ENCODE measurements at places on chromosomes 12 and 14. TPM values are rescaled to one million over a fixed set of nuclear protein-coding genes. Genes with fewer than 3 reads are reported as not detected.

DNA sequence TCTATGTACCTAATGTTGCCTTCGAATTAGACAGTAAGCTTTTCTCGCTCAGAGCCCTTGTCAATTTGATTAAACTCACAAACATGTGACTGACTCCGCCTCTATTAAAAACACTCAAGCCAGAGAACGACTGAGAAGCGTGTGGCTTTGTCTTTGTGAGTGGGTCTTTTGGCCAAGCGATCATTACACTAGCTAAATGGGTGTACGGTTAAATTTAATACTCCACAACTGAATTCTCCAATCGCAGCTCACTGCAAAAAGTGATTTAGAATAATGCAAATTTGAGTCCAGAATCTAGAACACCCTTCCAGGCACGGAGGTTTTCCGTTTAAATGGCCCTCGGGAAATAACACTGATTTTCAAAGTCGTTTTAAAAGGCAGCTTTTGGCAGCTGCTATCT lies 253.7 kb downstream of the EFCAB11 start:
- DNase-seq, result no peak

- DNase-seq, result no peak
Observed at GRCh38 chr12:7118881-7119280, 9.8 kb downstream of the RBP5 start.

GRCh38 chr12:52228931-52229330 lies 4.1 kb upstream of the KRT7 start:
- no peak for DNase-seq

DNA sequence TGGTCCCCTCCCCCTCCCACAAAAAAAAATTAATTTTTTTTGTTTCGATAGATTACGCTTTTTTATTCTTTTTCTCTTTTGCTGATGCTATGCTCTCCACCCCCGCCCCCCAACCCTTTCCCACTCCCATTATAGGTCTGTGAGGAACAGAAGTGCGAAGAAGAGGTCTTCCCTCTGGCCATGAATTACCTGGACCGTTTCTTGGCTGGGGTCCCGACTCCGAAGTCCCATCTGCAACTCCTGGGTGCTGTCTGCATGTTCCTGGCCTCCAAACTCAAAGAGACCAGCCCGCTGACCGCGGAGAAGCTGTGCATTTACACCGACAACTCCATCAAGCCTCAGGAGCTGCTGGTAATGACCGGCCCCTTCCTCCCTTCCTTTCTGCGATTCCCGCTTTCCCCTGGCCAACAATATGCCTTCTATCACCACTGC lies 2.3 kb downstream of the CCND2 start:
- no peak for DNase-seq

- no peak for DNase-seq
Observed at GRCh38 chr14:49897414-49897813, 4.5 kb downstream of the ARF6 start.

GRCh38 chr12:131829791-131830334 lies 1.7 kb downstream of the MMP17 start:
- DNase-seq, result no peak

DNA sequence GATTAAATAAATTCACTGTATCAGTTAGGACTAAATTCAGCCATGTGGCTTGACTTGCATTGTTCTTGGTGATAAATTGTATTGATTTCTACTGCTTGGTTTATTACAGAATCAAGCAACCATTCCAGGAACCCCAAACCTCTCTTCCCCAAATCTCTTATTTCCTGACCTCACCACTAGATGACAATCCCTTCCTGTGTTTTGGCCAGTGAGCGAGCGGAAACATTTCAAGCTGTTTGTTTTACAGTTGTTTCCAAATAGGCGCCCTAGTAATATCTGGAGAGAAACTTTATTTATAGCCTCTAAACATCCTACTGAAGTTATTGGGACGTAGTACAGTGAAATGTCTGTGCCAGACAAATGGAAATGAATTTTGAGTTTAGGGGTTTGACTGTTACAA lies 161.1 kb downstream of the SNAPC1 start:
- no peak for DNase-seq

- no peak for DNase-seq
Observed at GRCh38 chr12:125683748-125684381, 618.6 kb downstream of the AACS start.

- no peak for DNase-seq
Observed at GRCh38 chr12:107967170-107967569, 161.9 kb upstream of the WSCD2 start.

DNA sequence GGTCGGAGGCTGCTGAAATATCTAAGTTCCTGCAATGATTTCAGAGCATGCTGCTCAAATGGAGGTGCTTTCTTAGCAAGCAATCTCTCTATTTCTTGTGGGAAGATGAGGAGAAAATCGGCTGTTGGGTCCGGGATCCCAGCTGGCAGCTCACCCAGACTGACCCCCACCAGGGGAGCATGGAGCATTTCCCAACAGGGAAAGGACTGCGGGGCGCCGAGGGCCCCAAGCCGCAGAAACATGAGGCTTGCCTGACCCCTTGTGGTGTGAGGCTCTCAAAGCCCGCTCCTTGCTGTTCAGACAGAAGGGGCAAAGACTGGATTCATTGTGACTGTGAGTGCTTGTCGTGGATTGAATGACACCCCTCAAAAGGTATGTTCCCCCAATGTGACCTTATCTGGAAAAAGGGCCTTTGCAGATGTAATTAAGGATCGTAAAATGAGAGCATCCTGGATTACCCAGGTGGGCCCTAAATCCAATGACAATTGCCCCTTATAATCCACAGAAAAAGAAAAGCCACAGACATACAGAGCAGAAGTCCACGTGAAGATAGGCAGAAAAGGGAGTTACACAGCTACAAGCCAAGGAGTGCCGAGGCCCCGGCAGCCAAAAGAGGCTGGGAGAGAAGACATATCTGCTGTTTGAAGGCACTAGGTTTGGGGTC lies 116.3 kb upstream of the VASH1 start:
- no peak for DNase-seq

DNA sequence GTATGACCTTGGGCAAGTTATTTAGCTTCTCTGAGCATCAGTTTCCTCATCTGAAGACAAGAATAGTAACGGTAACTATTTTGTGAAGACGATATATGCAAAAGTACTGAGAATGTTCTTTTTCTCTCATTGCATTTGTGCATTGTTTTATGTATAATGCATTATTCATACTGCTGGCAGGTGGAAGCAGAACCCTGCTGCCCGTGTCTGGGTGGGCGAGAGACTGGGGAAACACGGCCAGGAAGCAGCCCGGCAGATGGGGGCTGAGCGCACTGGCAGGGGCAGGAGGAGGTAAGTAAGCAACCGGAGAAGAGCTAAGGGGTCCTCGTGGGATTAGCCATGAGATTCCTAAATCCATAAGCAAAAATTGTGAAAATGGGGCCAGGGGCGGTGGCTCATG lies 115.8 kb upstream of the MED13L start:
- no peak for DNase-seq

GRCh38 chr14:68777644-68778043 lies 15.2 kb downstream of the ZFP36L1 start:
- DNase-seq, result no peak

DNA sequence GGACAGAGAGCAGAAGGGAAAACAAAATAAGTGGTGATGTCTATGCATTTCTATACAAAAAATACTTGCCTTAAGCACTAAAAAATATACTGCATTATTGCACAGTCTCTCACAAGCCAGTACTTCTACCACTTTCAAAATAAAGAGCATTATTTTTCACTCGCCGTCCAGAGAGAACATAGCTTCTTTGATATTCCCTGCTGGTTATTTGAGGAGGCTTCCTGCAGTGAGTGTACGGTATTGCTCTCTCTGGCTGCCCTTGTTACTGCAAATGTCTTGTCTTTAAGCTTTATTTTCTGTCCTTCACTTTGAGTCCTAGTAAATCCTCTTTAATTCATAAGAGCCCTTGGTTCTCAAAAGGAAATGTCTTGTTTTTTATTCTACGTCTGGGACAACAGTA lies 81.1 kb downstream of the EML1 start:
- DNase-seq, result no peak

- no peak for DNase-seq
Observed at GRCh38 chr14:72518809-72519377, 375.0 kb downstream of the DPF3 start.

DNA sequence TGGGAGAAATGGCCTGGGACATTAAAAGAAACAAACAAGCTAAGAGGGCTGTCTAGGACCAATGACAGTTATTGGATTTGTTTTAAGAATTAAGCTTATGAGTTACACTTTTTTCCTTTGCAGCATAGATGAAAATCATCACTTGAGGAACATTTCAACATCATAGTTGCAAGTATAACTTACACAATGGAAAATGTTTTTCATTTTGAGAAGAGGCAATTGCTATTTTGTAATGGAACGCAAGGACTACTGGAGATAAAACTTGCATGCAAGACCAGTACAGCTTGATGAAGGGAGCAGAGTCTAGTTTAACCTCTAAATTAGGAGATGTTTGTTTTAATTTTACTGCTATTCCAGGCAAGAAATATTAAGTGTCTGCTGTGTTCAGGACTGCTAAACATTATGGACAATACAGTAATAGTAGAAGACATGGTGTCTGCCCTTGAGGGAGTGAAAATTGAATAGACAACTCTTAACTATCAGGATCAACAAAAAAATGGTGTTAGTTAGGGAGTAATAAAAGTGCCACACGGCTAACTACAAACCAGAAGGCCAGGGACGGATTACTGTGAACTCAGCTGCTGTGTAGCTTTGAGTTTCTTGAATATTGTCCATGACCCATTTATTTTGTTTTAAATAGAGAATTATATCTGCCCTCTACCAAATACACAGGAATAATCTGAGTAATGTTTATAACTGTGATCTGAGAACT lies 374.5 kb downstream of the RAD51B start:
- DNase-seq, result no peak

- no peak for DNase-seq
Observed at GRCh38 chr14:100158566-100159093, 815 bp downstream of the DEGS2 start.

GRCh38 chr12:116057356-116057755 lies 220.1 kb downstream of the MED13L start:
- DNase-seq, result no peak

GRCh38 chr14:92384461-92385133 lies 61.6 kb downstream of the SLC24A4 start:
- DNase-seq, result no peak

GRCh38 chr14:53963320-53964227 lies 6.9 kb upstream of the BMP4 start:
- DNase-seq, result no peak

GRCh38 chr12:55501601-55502000 lies 9.4 kb downstream of the OR6C68 start:
- no peak for DNase-seq

GRCh38 chr14:92997343-92998061 lies 74.6 kb downstream of the CHGA start:
- DNase-seq, result no peak

DNA sequence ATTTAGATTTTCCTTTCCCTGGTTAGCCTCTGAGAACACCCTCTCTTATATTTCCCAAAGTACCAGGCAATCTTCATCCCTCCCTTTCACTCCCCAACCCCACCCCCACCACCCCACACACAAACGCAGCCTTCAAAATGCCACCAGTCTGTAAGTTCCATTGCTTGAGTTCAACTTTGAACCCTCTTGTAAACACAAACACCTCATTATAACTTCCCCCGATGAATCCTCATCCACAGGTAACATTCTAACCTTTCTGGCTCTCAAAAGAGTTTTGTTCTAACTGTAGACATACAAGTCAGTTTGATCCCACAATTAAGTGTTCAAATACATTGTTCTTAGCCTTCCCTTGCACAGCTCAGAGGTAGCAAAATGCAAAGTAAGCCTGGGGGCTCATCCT lies 199.4 kb upstream of the FOXN3 start:
- DNase-seq, result no peak

- DNase-seq, result no peak
Observed at GRCh38 chr12:111230649-111231048, 138.2 kb downstream of the PHETA1 start.

DNA sequence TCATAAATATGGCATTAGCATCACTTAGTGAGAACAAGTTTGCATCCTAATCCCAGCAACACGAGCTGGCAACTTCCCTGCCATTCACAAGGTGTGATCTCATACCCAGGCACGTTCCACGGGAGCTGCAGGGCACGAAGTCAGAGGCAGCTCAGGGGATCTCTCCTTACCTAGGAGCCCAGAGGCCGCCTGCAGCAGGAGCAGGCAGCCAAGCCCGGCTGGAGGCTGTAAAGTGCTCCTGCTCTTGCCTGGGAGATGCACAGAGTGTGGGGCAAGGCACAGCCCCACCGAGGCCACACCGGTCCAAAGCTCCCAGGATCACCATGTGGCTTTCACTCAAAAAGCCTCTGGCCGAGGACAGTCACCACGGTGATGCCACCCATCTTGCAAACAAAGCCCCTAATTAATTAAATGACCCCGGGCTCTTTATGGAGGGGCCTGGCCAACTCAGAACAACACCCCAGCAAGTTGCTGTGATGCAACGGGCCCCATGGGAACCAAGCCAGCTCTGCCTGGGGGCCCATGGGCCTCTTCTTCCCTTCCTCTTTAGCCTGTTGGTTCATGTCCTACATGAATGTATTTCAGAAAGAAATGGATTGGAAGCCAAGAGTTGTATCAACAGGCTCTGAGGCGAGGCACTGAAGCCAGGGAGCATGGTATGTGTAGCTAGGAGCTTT lies 26.5 kb downstream of the NUAK1 start:
- no peak for DNase-seq

GRCh38 chr14:33717866-33718265 lies 233.0 kb downstream of the EGLN3 start:
- no peak for DNase-seq

Gene PLD4
- total RNA-seq, result under 0.01 TPM

Gene CLEC4D
- total RNA-seq, result not detected

Gene NGB
- total RNA-seq, result not detected

Gene PIWIL1
- not detected for total RNA-seq

Gene ANKRD33
- total RNA-seq, result not detected

Gene TAS2R50
- 4.3 TPM for total RNA-seq

Gene NKX2-1
- total RNA-seq, result not detected

Gene JKAMP
- 35.7 TPM for total RNA-seq

Gene KRT3
- not detected for total RNA-seq

Gene GPX2
- not detected for total RNA-seq

Gene MTRFR
- total RNA-seq, result 11.7 TPM

Gene KRT85
- total RNA-seq, result not detected

Gene TM7SF3
- total RNA-seq, result 71.5 TPM

Gene NPC2
- total RNA-seq, result 271 TPM
